ENCODE measurements at places on chromosomes 4 and X. TPM values are rescaled to one million over a fixed set of nuclear protein-coding genes. Genes with fewer than 3 reads are reported as not detected.
A peak's percentile ranks its signal among the peaks of the same experiment; 100 is the strongest.

TSPAN7 gene
- not detected for total RNA-seq

DNA sequence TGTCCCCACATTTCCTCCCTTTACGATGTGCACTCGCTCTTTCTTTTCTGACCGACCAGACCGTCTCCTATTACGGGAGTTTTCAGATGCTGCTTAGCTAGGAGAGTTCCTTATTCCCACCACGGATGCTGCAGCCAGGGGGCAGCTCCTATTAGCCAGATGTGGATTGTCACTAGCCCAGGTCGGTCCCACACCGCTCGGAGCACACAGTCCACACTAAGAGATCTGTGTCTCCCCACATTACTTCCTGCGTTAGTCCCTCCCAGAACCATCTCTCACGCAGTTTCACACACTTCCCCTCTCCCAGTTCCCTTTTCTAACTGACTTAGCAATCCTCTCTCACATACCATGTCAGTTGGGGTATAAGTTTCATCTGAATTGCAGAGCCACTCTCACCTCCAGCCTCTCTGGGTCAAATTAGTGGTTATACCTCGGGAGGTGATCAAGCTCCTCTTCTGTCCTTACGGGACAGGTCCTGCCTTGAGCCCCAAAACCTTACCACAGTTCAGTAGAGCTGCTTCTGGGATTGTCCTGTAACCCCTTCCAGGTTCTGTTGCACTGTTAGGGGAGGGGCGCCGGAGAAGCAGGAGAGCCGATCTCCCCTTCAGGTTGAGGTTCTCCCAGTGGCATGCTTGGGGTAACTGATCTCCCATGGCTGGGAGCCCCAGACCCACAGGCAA is 28.2 kb downstream of the SULT1E1 start:
- peak; percentile 18 for DNase-seq

- no peak for DNase-seq
Observed at GRCh38 chr4:21992330-21992729, 43.8 kb upstream of the KCNIP4 start.

GRCh38 chr4:186109245-186109644 is 4.7 kb downstream of the FAM149A start:
- DNase-seq: no peak

DNA sequence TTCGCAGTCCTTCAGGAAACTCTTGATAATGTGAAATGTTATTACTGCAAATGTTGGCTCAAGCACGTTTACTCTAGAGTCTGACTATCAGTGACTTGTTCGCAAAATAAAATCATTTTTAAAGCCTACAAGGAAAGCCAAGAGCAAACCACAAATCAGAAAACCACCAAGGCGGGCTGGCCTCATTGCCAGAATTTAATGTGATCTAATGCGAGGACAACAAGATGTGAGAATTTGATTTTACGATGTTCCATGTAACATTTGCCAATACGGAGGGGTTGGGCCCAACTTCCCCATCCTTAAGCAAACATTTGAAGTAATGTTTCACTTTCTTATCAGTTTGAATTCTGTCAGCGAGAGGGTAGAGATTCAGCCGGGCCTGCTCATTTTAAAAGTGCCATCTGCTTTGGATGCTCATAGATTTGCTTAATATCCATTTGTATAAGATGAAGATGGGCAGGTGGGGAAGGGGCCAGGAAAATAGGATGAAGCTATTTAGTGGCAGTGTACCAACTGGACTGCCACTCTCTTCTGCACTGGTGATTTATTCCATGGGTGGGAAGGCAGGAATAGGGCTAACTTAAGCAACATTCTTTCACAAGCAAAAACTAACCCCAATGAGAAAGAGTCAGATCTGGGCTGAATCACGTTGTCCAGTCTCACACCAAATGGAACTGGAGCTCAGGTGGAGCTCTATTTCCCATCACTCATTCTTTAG is 225.3 kb downstream of the ANAPC10 start:
- DNase-seq: no peak

- no peak for DNase-seq
Observed at GRCh38 chr4:8916906-8917305, 45.3 kb upstream of the HMX1 start.

DNA sequence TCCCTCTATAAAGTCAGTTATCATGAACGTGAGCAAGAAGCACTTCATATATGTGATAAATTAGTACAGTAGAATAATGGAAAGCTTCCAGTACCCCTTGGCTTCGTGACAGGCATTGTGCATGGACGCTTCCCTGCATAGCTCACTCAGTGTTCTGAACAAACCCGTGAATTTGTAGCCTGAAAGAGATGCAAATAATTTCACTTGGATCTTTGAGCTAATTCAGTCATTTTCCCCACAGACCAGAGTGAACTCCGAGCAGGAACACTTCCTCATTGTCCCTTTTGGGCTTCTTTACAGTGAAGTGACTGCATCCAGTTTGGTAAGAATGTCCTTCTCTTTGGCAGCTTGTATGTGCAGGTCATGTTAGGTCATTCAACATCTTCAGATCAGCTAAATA is 50.1 kb downstream of the ADD1 start:
- DNase-seq: no peak

GRCh38 chr4:42167709-42168108 is 15.3 kb upstream of the BEND4 start:
- no peak for DNase-seq

DNA sequence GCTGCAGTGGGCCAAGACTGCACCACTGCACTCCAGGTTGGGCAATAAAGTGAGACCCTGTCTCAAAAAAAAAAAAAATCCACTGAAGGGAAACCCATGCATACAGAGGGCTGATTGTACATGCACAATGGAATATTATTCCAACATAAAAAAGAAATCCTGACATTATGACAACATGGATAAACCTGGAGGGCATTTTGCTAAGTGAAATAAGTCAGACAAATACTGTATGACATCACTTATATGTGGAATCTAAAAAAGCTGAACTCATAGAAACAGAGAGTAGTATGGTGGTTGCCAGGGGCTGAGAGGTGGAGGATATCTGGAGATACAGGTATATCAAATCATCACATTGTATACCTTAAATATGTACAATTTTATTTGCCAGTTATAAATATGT is 102.2 kb downstream of the PPEF1 start:
- no peak for DNase-seq

Data from CD8-positive, alpha-beta memory T cell (primary cell).